ENCODE measurements at places on chromosomes 13 and 19. TPM values are rescaled to one million over a fixed set of nuclear protein-coding genes. Genes with fewer than 3 reads are reported as not detected.

DNA sequence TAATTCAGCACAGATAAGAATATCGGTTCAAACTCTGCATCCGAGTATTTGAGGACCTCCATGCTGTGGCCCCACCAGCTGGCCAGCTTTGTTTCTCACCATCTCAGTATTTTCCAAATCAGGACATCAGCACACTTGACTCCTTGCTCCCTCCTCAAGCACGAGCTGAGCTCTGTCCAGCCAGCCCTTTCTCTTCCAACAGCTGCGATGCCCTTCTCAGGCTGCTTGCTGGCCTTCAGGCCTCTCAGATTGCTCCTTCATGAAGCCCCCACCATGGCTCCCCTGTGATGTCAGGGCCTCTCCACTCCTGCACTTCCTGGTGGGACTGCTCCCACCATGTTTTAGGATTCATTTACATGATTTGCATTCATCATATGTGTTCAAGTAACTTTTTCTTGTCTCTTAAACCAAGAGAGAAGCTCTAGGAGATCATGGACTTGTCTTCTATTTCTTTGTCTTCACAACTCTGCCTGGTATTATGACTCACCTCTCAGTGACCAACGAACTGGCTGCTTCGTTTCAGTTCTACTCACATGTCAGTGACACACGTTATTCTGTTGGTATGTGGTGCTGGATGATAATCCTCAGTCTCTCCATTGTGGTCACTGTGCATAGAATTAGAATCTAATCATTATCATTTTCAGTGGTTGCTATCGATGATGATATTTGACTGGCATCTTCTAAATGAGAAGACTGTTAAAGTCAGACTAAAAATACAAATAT lies 471.7 kb downstream of the EFNB2 start:
- DNase-seq = no peak

DNA sequence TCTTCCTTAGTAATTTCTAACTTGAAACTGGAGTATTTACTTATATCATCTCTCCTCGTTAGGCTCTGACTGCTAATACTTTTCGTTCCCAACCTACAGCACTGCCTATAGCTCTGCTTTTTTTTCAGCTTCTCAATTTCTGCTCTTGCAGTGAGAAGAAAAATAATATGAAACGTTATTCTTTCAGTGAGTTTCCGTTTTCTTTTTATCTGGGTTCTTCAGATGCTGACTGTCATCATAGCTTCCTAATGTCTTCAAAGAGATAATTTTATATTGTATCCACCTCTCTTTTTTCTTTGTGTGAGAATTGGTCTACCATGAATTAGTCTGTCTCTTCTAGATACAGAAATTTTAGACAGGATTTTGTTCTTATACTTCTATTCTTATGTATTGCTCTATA lies 454.9 kb downstream of the LMO7 start:
- no peak for DNase-seq

DNA sequence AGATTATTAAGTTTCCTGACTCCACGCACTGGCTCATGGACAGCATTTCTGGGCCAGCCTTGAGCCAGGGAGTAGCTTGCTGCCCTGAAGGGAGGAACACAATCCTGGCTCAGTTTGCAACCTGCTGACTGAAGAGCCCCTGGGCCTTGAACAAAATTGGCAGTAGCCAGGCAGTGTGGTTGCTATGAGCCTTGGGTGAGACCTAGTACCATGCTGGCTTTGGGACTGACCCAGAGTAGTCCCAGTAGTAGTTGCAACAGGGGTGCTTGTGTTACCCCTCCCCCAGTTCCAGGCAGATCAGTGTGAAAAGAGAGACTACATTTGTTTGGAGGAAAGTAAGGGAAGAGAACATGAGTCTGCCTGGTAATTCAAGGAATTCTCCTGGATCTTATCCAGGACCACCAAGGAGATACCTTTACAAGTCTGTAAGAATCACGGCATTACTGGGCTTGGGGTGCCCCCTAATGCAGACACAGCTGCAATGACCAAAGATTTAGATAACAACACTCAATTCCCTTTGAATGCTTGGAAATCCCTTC lies 22.0 kb downstream of the ITGBL1 start:
- DNase-seq = no peak

GRCh38 chr13:23007426-23007825 lies 173.4 kb upstream of the SGCG start:
- DNase-seq = peak; percentile 29

GRCh38 chr13:45138282-45138681 lies 18.0 kb downstream of the GTF2F2 start:
- no peak for DNase-seq

DNA sequence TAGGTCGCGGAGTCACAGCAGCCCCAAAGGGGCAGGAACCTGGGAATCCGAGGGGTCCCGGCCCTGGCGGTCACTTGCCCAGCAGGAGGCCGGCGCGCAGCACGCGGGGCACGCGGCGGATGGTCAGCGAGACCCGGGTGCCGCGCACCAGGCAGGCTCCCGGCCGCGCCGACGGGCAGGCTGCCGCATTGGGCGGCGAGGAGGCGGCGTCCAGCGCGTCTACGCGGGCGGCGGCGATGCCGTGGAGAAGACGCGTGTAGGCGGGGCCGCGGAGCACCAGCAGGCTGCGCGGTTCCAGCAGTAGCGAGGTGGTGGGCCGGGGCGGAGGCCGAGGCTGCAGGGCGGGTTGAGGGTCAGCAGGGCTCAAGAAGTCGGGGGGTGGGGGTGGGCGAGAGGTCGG lies 607 bp upstream of the SYNE4 start:
- DNase-seq = peak; percentile 77

GRCh38 chr13:95124959-95125358 lies 176.3 kb downstream of the ABCC4 start:
- no peak for DNase-seq

DNA sequence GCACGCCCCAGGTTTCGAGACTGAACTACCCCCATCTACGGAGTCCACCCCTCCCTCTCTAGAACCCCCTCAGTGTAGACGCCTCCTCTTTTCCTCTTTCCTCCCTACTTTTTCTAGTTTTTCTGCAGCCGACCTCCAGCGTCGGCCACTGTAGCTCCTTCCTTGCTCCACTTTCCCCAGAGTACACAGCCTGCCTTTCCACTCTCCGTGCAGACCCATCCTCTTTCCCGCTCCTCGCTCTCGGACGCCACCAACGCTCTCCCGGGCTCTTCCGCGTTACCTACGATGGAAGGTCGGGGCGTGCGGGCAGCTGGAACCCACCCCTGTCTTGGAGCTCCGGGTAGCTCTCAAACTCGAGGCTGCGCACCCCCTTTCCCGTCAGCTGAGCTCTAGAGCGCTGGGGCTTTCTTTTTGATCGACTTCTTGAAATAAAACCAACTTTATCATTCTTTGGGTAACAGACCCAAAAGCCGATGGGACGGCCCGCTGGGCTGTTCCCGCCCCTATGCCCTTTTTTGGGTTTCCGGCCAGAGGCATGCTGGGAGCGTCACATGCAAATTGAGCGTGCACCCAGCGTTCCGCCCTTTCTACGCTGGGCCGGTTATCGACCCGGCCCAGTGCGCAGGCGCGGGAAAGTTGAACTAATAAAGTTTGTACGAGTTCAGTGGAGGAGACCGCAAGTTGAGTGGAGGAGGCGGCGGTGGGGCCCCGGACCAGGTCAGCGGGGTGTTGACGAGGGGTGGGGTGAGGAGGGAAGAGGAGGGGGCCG lies at the start of the genes BCL2L12 and IRF3:
TSS of gene BCL2L12 (plus strand) at position 583 of the 769 bp plus-strand sequence. CDS start 760 bp downstream, outside the sequence.
TSS of gene IRF3 (minus strand) at position 507 of the 769 bp plus-strand sequence. CDS start 1,019 bp downstream, outside the sequence.
- DNase-seq = peak; percentile 97

- peak; percentile 57 for DNase-seq
Measured at GRCh38 chr19:4140237-4140711, 13.2 kb upstream of the CREB3L3 start.

GRCh38 chr13:30730526-30730925 lies 4.8 kb upstream of the ALOX5AP start:
- DNase-seq = no peak

- DNase-seq = no peak
Measured at GRCh38 chr19:44164327-44164672, 600 bp upstream of the ZNF226 start.

GRCh38 chr13:37531049-37531448 lies 67.5 kb downstream of the POSTN start:
- no peak for DNase-seq

DNA sequence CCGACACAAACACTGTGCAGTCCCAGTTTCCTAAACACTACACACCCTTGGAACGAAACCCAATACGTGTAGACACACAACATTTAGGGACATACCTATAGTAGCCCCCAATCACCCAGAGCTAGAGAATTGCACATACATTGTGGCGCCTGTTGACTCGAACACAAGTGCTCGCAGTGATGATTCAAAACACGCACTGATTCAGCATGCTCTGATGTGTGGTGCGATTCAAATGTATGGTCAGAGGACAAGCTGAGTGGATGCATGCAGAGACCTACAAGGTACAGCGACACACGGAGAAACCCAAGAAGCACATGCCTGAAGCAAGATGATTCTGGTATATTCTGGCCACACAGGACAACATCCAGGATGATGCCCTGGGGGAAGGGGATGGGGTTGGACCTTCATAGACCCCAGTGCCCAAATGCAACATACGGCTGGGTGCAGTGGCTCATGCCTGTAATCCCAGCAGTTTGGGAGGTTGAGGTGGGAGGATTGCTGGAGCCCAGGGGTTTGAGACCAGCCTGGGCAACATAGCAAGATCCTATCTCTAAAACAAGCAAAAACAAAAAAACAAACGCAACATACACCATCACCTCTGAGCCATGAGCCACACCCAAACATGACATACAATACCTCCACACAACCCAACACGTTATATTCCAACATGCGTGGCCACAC lies 997 bp upstream of the KCNN4 start:
- DNase-seq = no peak

- DNase-seq = no peak
Measured at GRCh38 chr13:53104136-53104535, 75.5 kb downstream of the OLFM4 start.

DNA sequence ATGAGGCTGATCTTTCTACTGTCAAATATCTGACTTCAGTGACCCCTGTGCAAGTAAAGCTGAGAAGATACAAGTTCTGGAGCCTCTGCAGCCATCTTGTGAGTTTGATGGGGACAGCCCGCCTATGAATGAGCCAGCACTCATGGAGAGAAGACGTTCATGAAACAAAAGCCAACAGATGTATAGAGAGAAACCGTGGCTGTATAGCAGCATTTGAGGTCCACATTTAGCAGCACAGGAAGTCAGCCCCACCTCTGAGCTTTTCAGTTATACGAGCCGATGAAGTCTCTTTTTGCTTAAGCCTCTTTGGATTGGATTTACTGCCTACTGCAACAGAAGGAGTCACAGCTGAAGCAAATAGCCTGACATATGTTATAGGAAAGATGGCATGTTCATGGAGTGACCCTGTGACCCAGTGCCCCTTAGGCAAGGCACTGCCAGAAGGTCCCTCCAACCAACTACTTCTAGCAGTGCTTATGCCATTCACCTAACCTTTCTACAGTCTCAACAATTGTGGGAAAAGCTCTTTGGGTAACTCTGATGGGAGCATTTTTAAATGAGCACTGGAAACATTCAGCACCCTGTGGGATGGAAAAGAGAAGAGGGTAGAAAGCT lies 3.5 kb upstream of the DLEU7 start:
- no peak for DNase-seq

GRCh38 chr13:31919241-31919640 lies 112.3 kb upstream of the FRY start:
- DNase-seq = no peak

DNA sequence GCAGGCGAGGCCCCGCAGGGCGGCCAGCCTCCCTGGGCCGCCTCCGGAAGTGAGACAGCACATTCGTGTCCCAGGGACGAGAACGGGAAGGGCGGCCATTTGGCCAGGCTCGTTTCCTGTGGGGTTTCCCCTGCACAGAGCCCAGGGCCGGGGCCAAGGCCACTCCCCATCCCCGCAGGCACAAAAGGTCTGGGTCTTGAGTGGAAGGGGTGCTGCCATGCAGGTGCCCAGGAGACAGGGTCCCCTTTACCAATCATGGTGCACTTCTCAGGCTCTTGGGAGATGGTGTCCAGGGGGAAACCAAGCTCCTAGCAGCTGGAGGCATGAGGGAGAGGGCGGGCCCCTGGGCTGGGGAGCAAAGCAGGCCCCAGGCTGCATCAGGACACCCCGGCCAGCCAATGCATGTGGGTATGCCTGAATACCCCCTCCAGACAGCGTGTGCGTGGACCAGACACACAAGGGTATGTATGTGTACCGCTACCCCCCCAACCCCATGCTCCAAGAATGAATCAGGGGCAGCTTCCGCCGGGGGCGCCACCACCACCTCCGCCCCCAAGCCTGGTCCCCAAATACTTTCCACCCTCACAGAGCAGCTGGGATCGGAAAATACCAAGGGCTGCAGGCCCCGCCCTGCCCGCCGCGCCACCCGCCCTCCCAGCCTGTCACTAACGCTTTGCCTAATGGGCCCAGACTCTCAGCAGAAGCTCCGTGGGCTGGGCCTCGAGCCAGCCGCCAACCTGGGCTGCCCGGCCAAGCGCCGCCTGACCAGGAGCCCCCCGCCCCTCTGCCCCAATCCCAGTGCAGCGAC lies 37.6 kb upstream of the NANOS3 start:
- peak; percentile 79 for DNase-seq

GRCh38 chr13:52061587-52061986 lies 37.1 kb downstream of the UTP14C start:
- no peak for DNase-seq

- no peak for DNase-seq
Measured at GRCh38 chr13:23175920-23176319, 4.9 kb upstream of the SGCG start.

DNA sequence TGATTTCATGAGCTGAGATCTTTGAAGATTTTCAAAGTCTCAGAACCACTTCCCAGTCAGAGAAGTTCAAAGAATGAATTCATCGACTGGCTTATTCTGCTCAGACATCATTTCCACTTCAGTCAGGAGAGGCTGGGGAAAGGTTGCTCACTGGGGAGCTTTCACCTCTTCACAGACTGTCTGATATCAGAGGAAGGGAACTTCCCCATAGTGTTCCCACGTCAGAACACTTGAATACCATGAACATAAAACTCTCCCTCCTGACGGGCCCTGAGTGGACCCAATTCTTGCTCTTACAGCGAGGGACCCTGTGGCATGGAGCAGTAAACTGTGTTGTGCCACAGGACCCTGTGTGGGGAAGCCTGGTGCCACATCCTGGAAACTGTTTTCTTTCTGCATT lies 492.6 kb downstream of the COG6 start:
- DNase-seq = no peak

DNA sequence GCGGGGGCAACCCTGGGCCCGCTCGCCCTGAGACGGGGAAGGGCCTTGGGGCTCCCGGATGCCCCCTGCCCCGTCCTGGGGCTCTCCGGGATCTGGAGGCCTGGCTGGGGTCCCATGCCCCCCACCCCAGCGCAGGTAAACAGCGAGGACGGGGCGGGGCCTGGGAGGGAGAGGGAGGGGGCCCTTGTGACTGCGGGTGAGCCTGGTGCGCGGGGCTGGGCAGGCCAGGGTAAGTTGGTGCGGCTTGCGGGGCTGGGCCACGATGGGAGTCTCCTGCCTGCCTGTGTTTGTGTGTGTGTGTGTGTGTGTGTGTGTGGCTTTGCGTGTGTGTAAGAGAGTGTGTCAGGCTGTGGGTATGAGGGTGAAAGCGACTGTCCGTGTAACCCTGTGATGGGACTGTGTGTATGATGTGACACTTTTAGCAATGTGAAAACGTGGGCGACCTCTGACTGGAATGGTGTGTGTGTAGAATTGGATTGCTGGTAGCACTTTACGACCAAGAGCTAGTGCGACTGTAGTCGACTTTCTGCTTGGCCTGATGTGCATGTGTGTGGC lies 426 bp downstream of the KLC3 start:
- no peak for DNase-seq

The SBK2 gene
- polyA plus RNA-seq = 1.3 TPM

The COL4A2 gene
- polyA plus RNA-seq = 69.1 TPM

The CLDND2 gene
- polyA plus RNA-seq = 41.2 TPM

The KLF5 gene
- polyA plus RNA-seq = 92.6 TPM

The EIF3K gene
- polyA plus RNA-seq = 201 TPM

The VAV1 gene
- polyA plus RNA-seq = 8.9 TPM

The FRY gene
- polyA plus RNA-seq = 24.8 TPM

The SHISA7 gene
- 0.45 TPM for polyA plus RNA-seq

The MYH14 gene
- polyA plus RNA-seq = 6.0 TPM

The NPHS1 gene
- 3.8 TPM for polyA plus RNA-seq

The FCER2 gene
- polyA plus RNA-seq = 1.1 TPM

The OR7C1 gene
- polyA plus RNA-seq = 4.2 TPM
